WTC11 (cell line): ENCODE measurements at places on chromosomes 4 and X. TPM values are rescaled to one million over a fixed set of nuclear protein-coding genes. Genes with fewer than 3 reads are reported as not detected.
A peak's percentile ranks its signal among the peaks of the same experiment; 100 is the strongest.

DNA sequence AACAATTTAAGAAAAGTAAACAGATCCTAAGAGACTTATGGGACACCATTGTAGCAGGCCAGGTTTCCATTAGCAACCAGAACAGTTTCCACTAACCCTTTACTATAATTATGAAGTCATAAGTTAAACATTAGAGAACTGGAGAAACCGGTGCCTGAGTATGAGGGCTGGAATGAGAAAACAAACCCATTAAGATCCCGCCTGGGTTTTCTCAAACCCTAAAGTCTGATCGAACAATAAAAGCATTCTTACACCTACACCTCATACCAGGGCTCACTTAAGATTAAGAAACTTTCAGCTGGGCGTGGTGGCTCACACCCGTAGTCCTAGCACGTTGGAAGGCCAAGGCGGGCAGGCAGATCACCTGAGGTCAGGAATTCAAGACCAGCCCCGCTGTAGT is 13.7 kb upstream of the DHX15 start:
- H3K36me3 ChIP-seq: no peaks in the 10 kb centered on the region
- no peak for DNase-seq
- H3K27me3 ChIP-seq: no peaks in the 10 kb centered on the region; the same call in 1 of the 2 replicates
- H3K4me3 ChIP-seq: no peak overlapping the region
- peaks cover 19% of the 10 kb centered on the region for H3K4me1 ChIP-seq

- peaks cover 45% of the 10 kb centered on the region for H3K27me3 ChIP-seq
- H3K27ac ChIP-seq: no peak overlapping the region
- no peaks in the 10 kb centered on the region for H3K36me3 ChIP-seq
- no peak for DNase-seq
- H3K4me3 ChIP-seq: 0 out of 2 replicates have a peak overlapping the region, but pooled peaks have one; percentile 36
These were observed 2.5 kb downstream of the FGFR3 start for GRCh38 chr4:1795299-1796195.

DNA sequence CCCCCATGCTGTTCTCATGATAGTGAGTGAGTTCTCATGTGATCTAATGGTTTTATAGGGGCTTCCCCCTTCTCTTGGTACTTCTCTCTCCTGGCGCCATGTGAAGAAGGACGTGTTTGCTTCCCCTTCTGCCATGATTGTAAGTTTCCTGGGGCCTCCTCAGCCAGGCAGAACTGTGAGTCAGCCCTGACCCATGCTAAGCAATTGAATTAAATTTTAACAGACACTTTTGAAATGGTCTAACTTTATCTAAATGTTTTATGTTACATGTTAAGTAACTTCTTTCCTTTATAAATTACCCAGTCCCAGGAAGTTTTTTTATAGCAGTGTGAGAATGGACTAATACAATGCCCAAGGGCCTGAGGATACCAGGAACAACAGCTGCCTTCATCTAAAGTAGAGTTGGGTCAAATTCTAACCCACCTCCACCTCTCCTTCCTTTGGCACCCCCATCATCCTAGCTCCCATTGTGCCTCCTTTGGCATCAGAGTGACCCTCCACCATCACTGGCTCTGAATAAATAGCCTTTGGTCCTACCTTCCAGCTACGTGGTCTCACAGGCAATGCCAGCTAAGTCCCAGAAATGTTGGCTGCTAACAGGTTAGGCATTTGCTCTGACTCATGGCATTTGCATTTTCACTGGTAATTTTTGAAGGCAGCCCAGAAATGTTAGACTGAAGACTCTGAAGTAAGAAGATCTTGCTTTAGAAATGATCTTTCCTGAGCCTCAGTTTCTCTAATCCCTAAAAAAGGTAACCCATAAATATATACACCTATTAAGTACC is 182.1 kb downstream of the MOSPD2 start:
- no peak overlapping the region for H3K27ac ChIP-seq
- no peak overlapping the region for H3K4me3 ChIP-seq
- peaks cover 6% of the 10 kb centered on the region for H3K36me3 ChIP-seq

DNA sequence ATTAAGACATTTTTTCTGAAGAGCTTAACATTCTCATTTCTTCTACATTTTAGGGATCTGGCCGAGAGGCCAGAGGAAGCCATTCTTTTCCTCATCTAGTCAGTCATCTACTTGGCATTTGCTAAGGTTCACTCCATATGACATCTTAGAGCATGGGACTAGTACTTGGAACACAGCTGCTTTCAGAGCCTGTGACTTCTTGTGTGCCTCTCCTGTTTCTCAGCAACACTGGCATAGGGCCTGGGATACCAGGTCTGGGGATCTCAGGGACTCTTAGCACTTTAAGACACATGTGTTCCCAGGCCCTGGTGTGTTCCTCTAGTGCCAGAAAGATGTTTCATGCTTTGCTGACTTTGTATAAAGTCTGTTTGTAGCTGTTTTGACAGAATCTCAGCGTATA is 7.3 kb downstream of the PLP1 start:
- H3K27ac ChIP-seq: no peak overlapping the region
- no peak overlapping the region for H3K4me3 ChIP-seq
- peaks cover 23% of the 10 kb centered on the region for H3K36me3 ChIP-seq
- H3K4me1 ChIP-seq: no peaks in the 10 kb centered on the region
- H3K27me3 ChIP-seq: no peaks in the 10 kb centered on the region
- no peak for DNase-seq

DNA sequence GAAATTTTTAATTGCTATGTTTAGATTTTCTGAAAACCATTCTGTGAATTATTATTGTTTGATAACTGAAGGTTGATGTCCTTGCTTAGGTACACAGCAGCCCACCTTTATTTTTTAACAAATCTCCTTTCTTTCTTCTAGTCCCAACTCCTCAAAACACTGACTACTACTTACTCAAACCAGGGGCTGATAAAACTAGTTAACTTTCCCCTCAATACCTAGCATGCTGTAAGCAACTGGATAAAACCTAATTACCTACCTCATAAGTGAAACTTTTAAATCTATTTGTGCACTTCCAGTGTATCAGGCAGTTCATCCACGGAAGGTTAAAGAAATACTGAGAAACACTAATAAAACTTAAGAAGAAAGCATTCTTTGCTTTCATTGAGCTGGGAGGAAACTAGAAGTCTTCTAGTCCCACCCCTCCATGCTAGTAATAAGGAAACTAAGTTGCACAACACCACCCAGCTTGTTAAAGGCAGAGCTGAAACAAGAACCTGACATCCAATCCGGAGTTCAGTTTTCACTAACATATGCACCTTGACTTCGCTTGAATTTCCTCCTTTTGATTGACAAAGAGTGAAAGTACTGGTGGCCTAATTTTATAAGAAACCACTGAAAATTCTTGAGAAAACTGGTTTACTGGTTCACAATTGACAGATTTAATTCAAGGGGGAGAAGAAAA is 180.2 kb upstream of the TET2 start:
- DNase-seq: no peak
- no peaks in the 10 kb centered on the region for H3K4me1 ChIP-seq
- no peaks in the 10 kb centered on the region for H3K36me3 ChIP-seq
- H3K27me3 ChIP-seq: no peaks in the 10 kb centered on the region
- no peak overlapping the region for H3K27ac ChIP-seq
- no peak overlapping the region for H3K4me3 ChIP-seq

GRCh38 chrX:19515615-19516105 is 352 bp upstream of the MAP3K15 start:
- H3K27me3 ChIP-seq: peaks cover 26% of the 10 kb centered on the region
- peaks cover 2% of the 10 kb centered on the region; the same call in 1 of the 2 replicates for H3K36me3 ChIP-seq
- H3K4me1 ChIP-seq: peaks cover 12% of the 10 kb centered on the region
- H3K4me3 ChIP-seq: peak overlapping the region; percentile 62
- DNase-seq: peak; percentile 12

DNA sequence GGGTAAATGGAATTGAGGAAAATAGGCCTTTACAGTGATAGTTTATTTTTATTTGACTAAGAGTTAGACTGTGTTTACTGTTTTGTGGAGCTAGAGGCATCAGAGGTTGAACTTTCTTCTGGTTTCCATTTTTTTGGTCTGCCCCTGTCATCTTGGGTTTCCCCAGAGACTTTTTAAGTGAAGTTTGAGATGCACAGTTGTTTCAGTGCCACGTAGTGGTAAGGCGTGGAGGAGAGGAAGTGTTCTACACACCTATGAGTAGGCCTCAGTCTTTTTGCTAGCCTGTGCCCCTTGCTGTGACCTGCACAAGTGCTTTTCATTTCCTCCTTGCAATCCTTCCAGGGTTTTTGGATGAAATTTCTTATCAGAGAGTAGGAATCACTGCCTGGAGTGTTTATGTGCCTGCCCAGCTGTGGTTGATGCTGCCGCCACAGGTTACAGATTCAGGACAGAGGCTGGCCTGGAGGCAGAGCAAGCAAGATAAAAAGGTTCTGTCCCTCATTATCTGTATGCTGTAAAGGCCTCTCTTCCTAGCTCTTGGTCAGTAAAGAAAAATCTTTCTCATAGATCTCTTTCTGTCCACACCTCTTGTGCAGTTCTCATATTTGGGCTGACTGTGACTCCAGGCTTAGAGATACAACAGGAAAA is 12.5 kb upstream of the HSFX4 start:
- no peaks in the 10 kb centered on the region; the same call in 1 of the 2 replicates for H3K27me3 ChIP-seq
- H3K27ac ChIP-seq: no peak overlapping the region
- H3K36me3 ChIP-seq: no peaks in the 10 kb centered on the region
- DNase-seq: no peak
- H3K4me1 ChIP-seq: no peaks in the 10 kb centered on the region
- no peak overlapping the region for H3K4me3 ChIP-seq

DNA sequence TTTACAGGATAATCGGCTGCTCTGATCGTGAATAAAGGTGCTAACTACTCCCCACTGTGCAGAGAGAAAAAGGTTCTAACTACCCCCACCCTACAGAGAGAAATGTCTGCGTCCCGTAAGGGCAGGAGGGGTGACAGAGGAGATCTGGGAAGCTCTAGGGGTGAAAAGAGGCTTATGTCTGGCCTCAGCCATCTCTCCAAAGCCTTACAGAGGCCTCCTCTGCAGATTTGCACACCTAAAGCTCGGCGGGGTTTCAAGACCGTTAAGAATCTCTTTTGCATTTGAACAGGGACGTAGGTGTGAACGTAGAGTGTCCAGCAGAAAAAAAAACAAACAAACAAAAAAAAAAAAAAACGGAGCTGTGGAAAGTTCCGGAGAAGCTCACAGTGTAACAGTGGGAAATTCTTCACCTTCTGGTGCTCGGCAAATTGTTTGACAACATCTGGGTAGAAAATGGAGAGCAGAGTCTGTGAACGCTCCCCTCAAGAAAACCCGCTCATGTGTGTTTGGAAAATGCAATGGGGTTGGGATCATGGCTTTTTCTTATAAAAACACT is 161.0 kb downstream of the SHOX start:
- DNase-seq: peak; percentile 49
- H3K4me3 ChIP-seq: peak overlapping the region; percentile 50
- H3K27ac ChIP-seq: peak overlapping the region; percentile 96
- H3K36me3 ChIP-seq: no peaks in the 10 kb centered on the region

- peaks cover 5% of the 10 kb centered on the region for H3K4me1 ChIP-seq
- no peak overlapping the region for H3K4me3 ChIP-seq
- peaks cover 13% of the 10 kb centered on the region; the same call in 1 of the 2 replicates for H3K36me3 ChIP-seq
These were observed 69.2 kb downstream of the PLS3 start for GRCh38 chrX:115630204-115630603.

DNA sequence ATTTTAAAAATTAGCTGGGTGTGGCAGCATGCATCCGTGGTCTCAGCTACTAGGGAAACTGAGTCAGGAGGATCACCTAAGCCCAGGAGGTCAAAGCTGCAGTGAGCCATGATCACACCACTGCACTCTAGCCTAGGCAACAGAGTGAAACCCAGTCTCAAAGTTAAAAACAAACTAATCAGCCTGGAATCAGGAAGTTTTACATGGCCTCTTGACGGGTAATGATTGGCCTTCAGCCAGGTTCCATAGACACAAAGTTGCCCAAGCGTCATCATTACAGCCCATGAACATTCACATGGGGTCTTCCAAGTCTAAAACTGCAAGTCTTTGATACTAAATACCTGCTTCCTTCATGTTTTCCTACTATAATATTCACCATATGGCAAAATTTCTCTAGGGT is 10.0 kb upstream of the RGN start:
- no peak overlapping the region for H3K4me3 ChIP-seq
- H3K27ac ChIP-seq: no peak overlapping the region
- no peaks in the 10 kb centered on the region for H3K36me3 ChIP-seq
- no peaks in the 10 kb centered on the region for H3K4me1 ChIP-seq

DNA sequence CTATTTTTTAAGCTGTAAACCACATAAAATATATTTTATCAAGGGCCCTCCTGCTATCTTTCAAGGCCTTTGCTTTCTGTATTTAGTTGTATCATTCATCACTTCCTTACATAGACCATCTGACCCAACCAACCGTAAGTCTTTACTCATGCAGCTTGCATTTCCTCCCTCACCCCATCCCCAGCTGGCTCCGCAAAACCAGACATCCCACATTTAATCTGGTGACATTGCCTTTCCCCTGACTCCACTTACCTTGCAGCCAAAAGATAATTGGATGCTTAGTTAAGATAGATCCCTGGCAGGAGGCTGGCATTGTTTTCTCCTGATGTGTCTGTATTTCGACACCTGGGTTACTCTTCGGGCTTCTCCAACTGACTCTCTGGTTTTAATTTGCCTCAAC is 183.7 kb upstream of the LDB2 start:
- peaks cover 11% of the 10 kb centered on the region for H3K36me3 ChIP-seq
- H3K4me1 ChIP-seq: peaks cover 30% of the 10 kb centered on the region
- no peak for DNase-seq
- H3K27me3 ChIP-seq: peaks cover 3% of the 10 kb centered on the region; the same call in 1 of the 2 replicates

GRCh38 chrX:150934453-150934852 is 36.0 kb upstream of the CD99L2 start:
- no peak overlapping the region; the same call in 1 of the 2 replicates for H3K4me3 ChIP-seq
- H3K27ac ChIP-seq: peak overlapping the region; percentile 86
- H3K36me3 ChIP-seq: peaks cover 4% of the 10 kb centered on the region; the same call in 1 of the 2 replicates
- no peaks in the 10 kb centered on the region for H3K27me3 ChIP-seq
- peaks cover 30% of the 10 kb centered on the region for H3K4me1 ChIP-seq

DNA sequence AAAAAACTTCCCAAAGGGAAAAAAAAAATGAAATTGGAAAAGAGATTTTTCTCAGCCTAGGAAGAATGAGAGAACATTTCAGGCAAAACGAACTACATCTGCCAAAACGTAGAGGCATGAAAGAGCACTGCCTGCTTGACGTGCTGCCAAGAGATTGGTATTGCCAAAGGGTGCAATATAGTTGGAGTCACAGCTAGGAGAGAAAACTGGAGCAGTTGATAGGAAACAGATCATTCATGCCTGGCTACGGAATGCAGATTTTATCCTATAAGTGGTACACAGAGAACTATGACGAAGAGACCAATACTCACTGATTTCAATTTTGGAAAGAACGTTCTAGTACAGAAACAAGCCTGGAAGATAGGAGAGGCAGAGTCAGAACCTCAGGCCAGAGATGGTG is 68.4 kb upstream of the IQCM start:
- H3K27me3 ChIP-seq: no peaks in the 10 kb centered on the region
- H3K4me1 ChIP-seq: no peaks in the 10 kb centered on the region
- no peak overlapping the region for H3K27ac ChIP-seq
- H3K36me3 ChIP-seq: no peaks in the 10 kb centered on the region
- no peak for DNase-seq

- no peak overlapping the region for H3K27ac ChIP-seq
- H3K36me3 ChIP-seq: peaks cover 43% of the 10 kb centered on the region
- H3K27me3 ChIP-seq: no peaks in the 10 kb centered on the region
- no peak overlapping the region for H3K4me3 ChIP-seq
- DNase-seq: no peak
These were observed 21.3 kb downstream of the FGF2 start for GRCh38 chr4:122847931-122848330.

- no peaks in the 10 kb centered on the region for H3K36me3 ChIP-seq
- H3K27ac ChIP-seq: no peak overlapping the region
- no peak overlapping the region for H3K4me3 ChIP-seq
- H3K27me3 ChIP-seq: no peaks in the 10 kb centered on the region
- no peaks in the 10 kb centered on the region for H3K4me1 ChIP-seq
These were observed 104.8 kb upstream of the CASK start for GRCh38 chrX:42028109-42028508.

Gene GPR82
- total RNA-seq: not detected in 3 replicates

Gene GAGE12E
- total RNA-seq: not detected in 3 replicates

Gene BEX3
- total RNA-seq: 263 to 292 TPM (median 277 TPM) in 3 replicates

Gene FHIP1A
- 64.2 to 68.6 TPM (median 67.5 TPM) in 3 replicates for total RNA-seq

Gene TRAM1L1
- total RNA-seq: 2.0 to 2.5 TPM (median 2.3 TPM) in 3 replicates

Gene MTCP1
- total RNA-seq: 8.6 to 12.8 TPM (median 10.1 TPM) in 3 replicates
